CD4-positive, alpha-beta T cell treated with Interleukin-10 for 1 hour (primary cell): ENCODE measurements at places on chromosomes 16 and 17.

DNA sequence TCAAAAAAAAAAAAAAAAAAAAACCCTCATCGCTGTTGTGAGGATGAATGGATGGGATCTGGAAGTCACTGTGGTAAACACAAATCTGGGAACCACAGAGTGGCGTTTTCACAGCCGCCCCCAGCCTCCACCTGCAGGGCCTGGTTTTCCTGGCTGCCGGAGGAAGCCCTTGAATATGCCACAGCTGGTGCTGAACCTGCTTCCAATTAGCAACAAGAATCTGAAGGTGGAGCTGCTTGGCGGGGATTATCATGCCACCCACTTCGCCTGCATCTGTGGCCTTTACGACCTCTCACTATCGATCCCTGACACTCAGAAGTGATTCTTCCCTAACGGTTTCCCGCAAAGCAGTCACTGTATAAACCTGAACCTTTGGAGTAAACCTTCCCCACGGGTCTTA lies 16.1 kb downstream of the MRM3 start:
- no peak for DNase-seq

- no peak for DNase-seq
Observed at GRCh38 chr16:11848842-11849241, 2.5 kb downstream of the RSL1D1 start.

GRCh38 chr17:70767102-70767701 lies 597.9 kb downstream of the KCNJ2 start:
- DNase-seq: no peak

GRCh38 chr17:1142561-1142971 lies 37.2 kb downstream of the ABR start:
- DNase-seq: no peak

GRCh38 chr17:65297384-65297783 lies 160.2 kb downstream of the RGS9 start:
- no peak for DNase-seq

- DNase-seq: no peak
Observed at GRCh38 chr17:63274146-63274545, 172.0 kb downstream of the CYB561 start.

- no peak for DNase-seq
Observed at GRCh38 chr17:27950995-27951394, 57.8 kb upstream of the LYRM9 start.

DNA sequence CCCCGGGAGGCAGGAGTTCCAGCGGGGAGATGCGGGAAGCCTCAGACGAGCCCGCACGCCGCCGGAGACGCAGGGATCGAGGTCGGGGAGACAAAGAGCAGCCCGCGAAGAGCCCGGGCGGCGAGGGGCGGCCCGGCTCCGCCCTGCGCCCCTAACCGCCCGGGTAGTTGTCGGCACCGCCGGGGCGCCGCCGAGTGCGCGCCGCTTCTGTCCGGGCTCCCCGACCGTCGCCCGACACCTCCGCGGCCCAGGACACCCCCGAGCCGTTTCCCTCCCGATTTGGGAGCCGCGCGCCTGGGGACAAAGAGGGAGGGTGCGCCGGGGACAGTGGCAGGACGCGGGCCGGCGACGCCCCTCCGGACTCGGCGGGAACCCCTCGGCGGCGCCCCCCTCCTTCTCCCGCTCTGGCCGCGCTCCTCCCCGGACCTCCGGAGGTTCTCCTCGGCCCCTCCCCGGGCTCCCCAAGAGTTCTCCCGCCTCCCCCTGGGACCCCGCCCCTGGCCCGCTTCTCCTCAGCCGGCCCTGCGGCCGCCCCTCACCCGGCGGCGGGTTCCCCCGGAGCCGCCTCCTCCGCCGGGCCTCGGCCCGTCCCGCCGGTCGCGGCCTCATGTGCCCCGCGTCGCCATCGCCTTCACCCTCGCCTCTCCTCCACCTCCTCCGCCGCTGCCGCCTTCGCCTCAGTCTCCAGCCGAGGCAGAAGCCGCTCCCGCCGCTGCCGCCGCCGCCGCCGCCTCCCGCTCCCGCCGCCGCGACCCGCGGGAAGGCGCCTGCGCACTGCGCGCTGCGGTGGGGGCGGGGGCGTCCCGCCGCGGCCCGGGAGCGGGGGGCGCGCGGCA lies at the start of gene GJC1:
Gene GJC1, minus strand, starts transcription at position 765 of the 836 bp plus-strand sequence. CDS start 24,470 bp downstream, outside the sequence.
- DNase-seq: no peak

DNA sequence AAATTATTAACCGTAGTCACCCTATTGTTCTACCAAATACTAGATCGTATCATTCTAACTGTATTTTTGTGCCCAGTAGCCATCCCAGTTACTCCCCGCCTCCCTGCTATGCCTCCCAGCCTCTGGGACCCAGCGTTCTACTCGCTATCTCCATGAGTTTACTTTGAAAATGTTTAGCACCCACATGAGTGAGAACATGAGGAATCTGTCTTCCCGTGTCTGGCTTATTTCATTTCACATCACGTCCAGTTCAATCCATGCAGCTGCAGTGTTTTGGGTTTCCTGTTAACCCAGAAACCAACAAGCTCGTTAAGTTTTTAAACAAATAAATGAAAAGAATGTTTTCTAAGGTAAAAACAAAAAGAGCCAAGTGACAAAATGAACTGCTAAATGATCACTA lies 82.1 kb downstream of the VPS53 start:
- DNase-seq: no peak

DNA sequence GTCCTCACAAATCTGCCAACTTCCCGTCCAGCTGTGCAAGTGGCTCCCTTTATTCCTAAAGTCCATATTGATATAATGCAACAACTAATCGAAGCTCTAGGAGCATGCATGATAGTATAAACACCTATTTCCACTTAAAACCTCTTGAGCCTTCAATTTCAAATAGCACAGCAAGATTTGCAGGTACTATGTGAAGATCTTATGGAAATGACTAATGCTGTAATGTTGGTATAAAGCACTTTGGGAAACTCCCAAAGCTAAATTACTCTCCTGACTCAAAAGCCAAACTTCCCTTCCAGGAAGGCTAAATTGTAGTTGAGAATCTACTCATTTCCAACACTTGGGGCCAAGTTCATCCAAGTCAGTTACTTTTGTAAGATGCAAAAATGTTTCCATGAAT lies 287.6 kb upstream of the CDH11 start:
- no peak for DNase-seq

DNA sequence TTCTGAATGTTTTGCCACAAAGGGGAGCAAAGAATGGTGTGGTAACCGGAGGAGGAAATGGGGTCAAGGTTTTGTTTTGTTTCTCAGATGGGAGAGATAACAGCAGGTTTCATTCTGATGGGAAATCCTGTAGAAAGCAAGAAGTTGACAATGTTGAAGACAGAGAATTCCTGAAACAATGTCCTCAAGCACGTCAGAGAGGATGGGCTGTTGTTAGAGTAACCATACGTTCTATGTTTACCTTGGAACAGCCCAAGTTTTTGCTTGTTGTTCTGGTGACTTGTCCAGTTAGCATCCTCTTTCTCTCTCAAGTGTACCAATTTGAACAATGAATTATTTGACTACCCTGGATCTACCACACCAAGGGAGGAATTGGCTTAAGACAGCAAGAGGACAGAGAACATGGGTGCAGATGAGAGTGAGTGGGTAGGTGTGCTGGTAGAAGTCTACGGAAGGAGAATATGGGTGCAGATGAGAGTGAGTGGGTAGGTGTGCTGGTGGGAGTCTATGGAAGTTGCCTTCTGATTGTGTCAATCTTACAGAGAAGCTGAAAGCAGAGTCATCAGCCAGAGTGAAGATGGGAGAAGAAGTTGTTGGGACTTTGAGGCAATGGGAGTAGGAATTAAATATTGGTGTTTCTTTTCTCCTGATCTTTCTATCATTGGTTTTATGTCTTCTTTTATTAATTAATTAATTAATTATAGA lies 14.8 kb upstream of the NSRP1 start:
- DNase-seq: no peak
